ENCODE measurements at places on chromosomes 2 and 18.

- DNase-seq, result no peak
Measured at GRCh38 chr2:104845946-104846785, 7.7 kb upstream of the POU3F3 start.

DNA sequence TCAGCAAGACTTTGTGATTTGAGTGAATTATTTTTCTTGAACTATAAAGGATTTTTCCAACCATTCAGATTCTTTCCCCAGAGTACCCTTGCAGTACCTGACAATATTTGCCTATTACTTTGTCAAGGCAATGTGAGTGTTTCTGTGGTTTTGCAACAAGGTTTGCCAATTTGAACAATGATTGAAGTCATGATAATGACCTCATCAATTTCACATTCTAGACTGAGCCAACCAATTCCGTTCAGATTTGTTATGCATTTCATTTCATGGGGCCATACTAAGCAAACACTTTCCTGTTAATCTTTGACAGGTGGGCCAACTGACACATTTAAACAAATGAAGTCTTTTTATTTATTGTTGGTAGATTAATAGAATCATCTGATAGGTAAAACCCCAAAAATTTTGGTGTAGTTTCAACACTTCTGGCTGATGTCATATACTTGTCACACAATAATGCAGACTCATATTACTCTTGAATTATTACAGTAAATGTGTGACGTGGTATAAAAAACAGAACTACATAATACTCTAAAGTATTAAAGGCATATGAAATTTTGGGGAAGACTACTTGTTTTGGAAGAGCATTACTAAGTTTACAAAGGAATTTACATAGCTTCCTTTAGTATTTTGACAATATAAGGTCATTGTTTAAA, 526.4 kb downstream of the DPP10 start:
- no peak for DNase-seq

DNA sequence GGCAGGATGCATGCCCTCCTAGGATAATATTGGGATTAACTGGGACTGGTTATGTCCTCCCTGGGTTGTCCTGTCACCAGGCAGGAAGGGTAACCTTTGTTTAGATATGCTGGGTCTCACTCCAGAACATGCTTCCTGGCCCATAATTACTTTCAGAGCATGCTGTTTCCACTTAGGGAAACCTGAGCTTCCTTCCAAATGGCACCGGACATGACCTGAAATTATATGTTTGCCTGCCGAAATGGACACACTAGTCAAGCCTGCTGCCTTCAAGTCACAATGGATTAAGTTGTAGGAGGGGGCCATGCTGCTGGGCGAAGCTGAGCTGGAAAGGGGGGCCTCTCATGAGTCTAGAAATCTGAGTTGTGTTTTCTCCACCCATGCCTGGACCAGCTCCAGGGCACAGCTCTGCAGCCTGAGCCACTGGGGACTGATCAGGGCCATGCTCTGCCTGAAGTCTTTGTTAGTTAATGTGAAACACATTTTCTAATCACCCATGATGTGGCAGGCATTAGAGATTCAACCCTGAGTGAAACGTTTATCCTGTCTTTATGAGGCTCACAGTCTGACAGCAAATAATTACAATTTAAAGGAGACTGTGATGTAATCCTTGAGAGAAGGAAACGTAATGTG, 273.3 kb downstream of the TNS1 start:
- no peak for DNase-seq

DNA sequence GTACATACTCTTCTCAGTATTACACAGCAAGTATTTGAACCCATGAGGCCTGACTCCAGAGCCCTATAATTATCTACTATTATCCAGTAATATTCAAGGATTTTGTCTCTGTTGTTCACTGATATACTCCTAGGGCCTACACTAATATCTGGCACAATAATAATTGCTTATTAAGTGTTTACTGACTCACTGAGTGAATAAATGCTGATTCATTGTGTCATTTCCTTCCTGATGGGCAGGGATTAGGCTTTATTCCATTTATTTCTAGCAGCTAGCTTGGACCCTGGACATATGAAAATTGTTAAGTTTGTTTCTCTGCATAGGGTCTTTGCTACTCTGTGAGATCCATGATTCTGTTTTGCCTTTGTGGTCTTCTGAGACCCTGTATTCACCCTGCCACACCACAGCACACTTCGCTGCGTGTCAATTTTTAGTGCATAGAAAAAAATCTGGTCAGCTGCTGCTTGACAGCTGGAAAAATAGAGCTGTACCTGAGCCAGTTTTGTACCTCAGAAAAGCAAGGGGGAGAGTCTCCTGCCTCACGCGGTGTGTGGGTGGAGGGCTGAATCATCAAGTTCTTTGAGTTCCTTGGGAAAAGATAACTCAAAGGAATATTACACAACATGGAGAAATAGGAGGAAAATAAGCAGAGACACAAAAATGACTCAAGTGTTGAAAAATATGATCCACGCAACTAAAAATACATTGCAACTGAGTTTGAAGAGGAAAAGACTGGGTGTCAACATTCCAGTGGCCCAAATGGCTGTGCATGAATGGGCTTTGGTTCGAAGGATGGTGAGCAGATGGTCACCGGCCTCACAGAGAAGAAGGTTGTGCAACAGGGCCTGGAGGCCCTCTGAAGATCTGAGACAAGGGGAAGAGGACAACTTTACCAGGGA, 18.9 kb upstream of the DPP4 start:
- no peak for DNase-seq

- no peak for DNase-seq
Measured at GRCh38 chr2:641164-641871, 35.9 kb downstream of the TMEM18 start.

DNA sequence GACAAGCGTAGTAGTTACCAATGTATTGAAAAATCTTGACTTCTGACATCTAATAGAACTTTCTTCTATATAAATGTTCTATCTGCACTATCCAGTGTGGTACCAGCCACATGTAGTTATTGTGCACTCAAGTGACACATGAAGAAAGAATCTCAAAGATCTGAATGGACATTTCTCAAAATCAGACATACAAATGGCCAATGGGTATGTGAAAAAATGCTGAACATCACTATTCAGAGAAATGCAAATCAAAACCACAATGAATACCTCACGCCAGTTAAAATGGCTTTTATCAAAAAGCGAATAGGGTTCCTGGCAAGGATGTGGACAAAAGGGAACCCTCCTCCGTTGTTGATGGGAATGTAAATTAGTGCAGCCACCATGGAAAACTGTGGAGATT, 37.5 kb upstream of the SMCHD1 start:
- DNase-seq, result no peak

DNA sequence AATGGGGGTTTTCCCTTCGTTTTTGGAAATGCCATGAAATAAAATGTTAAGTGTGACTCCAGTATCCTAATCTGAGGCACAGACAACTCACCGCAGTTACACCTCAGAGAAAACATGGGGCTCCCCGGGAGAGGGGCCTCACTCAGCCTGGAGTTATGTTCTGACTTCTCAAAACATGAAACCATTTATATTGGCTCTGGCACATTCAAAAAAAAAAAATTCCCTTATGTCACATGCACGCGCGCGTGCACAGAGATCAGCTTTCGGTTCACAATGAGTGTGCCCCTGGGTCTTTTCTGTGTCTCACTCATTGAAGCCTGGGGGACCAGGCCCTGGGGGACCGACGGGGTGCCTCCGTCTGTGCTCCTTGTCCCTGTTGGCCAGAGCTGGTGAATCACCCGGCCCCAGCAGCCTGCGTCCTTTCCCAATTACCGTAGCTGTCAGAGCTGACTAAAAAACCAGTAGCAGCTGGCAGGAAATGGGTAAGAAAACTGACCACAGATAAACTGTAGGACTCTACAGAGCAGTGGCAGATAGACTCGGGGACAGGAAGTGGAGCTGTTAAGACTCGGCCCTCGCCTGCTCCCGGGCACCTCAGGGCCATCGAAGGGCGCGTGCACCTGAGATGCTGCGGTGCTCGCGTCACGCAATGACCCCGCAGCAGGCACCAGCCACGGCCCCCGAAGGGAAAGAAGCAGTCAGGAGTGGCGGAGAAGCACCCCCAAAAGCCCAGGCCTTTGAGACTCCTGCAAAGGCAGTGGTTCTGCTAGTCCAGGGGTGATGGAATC, 138.3 kb upstream of the ID2 start:
- no peak for DNase-seq

DNA sequence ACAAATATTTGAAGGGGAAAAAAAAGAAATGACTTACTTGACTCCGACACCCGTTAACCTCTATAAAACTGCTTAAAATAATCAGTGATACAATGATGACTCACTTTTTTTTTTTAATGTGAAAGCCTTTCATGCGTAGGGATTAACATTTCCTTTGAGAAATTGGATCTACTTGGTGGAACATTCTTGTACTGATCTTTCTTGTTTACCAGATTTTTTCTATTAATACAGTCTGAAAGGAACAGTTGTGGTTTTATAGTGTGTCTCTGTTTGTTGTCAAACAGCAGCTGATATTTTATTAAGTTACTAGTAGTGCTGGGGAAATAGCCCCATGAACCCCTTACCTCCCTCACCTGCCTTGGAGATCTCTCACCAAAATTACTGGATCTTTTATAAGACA, 40.2 kb upstream of the NEB start:
- no peak for DNase-seq

DNA sequence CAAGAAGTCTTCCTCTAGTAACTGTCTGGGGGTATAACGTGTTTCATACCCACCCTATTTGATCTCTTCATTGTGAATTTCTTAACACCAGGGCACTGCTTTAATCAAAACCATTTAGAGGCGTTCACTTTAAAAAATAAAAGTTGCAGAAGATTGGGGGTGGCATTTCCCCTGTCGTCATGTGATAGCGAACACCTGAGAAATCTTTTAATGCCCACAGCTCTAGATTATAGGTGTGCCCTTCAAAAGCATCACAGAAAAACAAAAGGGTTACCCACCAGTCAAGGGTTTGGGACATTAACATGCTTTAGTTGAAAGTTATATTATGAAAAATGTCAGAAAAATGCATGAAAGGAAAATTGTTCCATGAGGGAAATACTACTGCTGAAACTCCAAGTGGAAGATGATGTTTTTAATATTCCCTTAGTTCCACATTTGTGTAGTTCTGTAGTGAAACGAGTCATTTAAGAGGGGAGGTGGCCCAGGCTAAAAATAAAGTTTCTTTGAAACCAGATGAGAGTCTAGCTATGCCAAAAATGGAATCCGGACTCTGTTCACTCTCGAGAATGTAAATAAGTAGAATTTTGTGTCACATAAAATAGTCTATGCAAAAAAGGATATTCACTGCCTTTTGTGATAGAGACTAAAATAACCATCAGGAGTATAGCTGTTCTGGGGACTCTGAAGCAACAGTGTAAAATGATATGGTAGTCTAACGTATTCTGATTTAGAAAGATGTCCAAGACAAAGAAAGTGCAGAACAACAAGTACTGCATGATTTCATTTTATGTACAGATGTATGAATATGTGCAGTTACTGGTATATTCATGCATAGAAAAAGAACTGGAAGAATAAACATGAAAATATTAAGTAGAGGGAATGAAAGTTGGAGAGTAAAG, 95.3 kb downstream of the TMEM247 start:
- no peak for DNase-seq

DNA sequence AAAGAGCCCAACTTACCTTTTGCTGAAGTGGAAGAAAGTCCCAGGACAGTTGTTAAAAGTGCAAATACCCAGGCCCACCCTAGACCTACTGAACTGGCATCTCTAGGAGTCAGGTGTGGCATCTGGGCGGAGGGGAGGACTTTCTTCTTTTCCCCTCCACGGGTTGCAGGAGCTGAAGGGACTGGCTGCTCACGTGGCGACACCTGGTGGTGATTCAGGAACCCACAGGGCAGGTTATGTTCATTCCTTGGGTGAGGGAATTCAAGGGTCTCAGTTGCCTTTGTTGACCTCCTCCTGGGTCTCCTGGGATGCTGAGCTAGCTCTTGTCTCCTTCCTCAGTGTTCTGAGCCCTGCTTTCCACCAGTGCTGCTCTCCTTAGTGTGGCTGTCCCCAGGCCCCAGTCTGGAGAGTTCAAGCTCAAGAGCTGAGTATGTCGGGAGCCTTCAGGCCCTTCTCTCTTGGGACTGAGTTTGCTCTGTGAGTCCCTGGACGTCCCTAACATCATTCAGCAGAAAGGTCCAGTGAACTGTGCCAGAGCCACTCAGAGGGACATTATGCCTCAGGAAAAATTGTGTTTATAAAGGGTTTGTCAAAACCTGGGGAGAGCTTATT, 56.9 kb downstream of the DYSF start:
- DNase-seq, result no peak

DNA sequence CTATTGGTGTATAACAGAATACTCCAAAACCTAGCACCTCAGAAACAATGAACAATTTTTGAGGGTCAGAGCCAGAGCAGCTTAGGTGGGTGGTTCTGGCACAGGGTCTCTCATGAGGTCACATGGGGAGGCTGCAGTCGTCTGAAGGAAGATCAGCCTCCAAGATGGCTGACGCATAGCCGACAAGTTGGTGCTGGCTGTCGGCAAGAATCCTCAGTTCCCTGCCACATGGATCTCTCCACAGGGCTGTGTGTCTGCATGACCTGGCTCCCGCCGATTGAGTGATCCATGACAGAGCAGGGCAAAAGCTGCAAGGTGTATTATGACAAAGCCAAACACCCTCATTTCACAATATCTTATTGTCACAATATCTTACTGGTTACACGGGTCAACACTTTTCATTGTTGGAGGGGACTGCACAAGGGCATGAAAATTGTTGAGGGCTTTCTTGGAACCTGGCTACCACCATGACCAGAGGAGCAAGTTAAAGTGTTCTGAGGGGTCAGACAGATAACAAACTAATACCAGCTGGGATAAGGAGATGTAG, 4.2 kb downstream of the MYL12B start:
- DNase-seq, result no peak

DNA sequence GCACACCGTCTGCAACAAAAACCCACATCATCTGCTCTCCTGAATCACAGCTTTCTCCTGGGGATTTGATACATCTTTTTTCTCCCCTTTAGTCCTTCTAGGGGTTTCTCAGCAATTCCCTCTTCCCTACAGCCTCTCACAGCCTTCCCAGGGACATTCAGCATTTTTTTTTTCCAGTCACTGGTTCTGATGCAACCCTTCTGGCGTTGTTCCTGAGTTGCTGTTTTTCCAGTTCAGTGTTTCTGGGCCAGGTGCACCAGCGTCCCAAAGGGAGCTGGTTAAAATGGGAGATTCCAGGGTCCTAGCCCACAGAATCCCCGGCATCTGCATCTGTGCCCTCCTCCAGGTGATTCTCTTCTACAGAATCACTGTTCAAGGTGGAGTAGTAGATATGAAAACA, 36.1 kb downstream of the ADCY3 start:
- DNase-seq, result no peak

DNA sequence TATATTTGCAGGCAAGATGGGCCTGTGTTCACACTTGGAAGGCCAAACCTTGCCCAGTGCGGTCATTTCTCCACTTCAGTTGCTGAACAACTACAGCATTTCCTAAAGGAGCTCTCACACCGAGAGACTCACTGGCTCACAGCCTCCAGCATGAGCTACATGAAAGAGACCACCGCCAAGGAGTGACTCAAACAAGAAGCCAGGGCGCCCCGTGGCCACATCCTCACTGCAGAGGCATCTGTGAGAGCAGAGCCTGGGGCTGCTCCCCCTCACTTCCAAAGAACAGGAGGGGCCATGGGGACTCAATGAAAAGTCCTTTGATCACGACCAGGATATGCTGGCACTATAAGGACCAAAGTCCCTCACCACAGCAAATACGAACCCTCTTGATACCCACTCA, 50.0 kb downstream of the TMEM163 start:
- DNase-seq, result no peak

Data from NCI-H2081 treated with DMSO at 0.1 percent for 48 hours (cell line).